Fibroblast of skin of right biceps (primary cell): ENCODE measurements at places on chromosomes 2 and 18.

DNA sequence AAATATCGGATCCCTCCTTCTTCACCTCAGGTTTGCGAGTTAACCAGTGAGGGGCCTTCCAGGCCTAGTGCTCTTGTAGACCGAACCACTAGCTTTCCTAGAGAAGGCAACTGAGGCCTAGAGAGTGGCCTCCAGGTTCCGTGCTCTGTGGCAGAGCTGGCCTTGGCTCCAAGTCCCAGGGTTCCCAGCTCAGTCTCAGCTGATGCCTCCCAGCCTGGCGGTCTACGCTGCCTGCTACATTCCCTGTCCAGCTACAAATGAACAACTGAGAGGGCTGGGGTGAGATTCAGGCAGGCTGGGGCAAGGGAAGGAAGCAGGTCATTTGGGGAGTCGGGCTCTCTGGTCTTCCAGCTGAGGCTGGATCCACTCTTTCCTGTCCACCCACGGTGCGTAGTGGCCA lies 2.3 kb downstream of the STEAP3 start:
- no peak for DNase-seq

DNA sequence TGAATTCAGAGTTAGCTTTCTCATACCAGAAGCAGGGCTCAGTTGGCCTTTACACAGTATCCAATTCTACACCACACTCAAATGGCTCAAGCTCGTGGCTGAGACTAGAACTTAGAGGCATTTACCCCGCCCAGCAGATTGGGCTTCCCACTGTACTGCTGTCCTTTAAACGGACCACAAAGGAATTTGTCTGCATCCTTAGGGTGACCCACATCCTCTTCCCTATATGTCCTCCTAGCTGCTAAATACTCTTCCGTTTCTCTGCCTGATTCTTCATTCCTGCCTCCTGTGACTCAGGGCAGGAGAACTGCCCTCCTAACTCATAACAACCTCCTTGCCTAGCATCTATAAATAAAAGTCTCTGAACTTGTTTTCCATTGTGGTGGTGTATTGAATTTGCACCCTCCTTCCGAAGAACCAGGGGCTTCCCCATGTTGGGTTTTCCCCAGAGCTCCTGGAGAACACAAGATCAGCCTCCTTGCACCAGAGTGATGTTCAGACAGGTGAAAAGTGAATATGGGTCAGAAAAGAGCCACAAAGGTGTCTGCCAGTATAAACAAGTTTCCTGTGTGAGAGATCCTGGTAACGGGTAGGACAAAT lies 32.0 kb upstream of the MC4R start:
- DNase-seq, result peak; percentile 42

- DNase-seq, result no peak
Observed at GRCh38 chr2:132896073-132896472, 226.1 kb upstream of the LYPD1 start.

GRCh38 chr2:229901819-229902218 lies 20.0 kb downstream of the TRIP12 start:
- peak; percentile 89 for DNase-seq

- no peak for DNase-seq
Observed at GRCh38 chr2:136901732-136902131, 136.4 kb downstream of the THSD7B start.

GRCh38 chr2:78147466-78147865 lies 625.3 kb upstream of the LRRTM4 start:
- DNase-seq, result no peak

GRCh38 chr2:64524604-64525316 lies 632 bp downstream of the AFTPH start:
- DNase-seq, result no peak
